Daoy (cell line): ENCODE measurements at places on chromosomes 5 and 9. TPM values are rescaled to one million over a fixed set of nuclear protein-coding genes. Genes with fewer than 3 reads are reported as not detected.
A peak's percentile ranks its signal among the peaks of the same experiment; 100 is the strongest.

The NKD2 gene
- 0.45 and 1.3 TPM in 2 replicates for total RNA-seq

The ADAMTS12 gene
- 3.5 TPM in 2 replicates for total RNA-seq

The CCNI2 gene
- 0.06 and 0.09 TPM in 2 replicates for total RNA-seq

The PKD2L2 gene
- total RNA-seq, result not detected in 2 replicates

The ELP1 gene
- 44.1 and 51.0 TPM in 2 replicates for total RNA-seq

The CDC20B gene
- total RNA-seq, result not detected in 2 replicates

The ADAMTS19 gene
- total RNA-seq, result not detected in 2 replicates

The CCDC69 gene
- total RNA-seq, result 0.60 and 0.74 TPM in 2 replicates

GRCh38 chr5:31415009-31415923 is 116.6 kb downstream of the DROSHA start:
- DNase-seq, result no peak

- DNase-seq, result no peak
Measured at GRCh38 chr5:88685591-88686541, 197.1 kb downstream of the MEF2C start.

GRCh38 chr9:80049096-80049782 is 477.5 kb downstream of the TLE4 start:
- DNase-seq, result no peak

- no peak for DNase-seq
Measured at GRCh38 chr9:19614294-19614693, 174.5 kb downstream of the SLC24A2 start.

GRCh38 chr9:37424686-37425297 is 2.3 kb downstream of the GRHPR start:
- DNase-seq, result no peak

DNA sequence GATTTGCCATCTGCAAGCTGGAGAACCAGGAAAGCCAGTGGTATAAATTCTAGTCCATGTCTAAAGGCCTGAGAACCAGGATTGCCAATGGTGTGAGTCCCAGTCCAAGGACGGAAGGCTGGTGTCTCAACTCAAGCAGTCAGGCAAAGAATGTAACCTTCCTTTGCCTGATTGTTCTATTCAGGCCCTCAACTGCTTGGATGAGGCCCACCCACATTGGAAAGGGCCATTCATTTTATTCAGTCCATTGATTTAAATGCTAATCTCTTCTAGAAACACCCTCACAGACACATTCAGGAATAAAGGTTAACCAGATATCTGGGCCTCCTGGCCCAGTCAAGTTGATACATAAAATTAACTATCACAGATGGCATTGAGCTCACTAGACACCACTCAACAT is 427.8 kb downstream of the ZNF608 start:
- DNase-seq, result no peak

GRCh38 chr5:175520321-175520720 is 42.0 kb downstream of the SFXN1 start:
- no peak for DNase-seq

DNA sequence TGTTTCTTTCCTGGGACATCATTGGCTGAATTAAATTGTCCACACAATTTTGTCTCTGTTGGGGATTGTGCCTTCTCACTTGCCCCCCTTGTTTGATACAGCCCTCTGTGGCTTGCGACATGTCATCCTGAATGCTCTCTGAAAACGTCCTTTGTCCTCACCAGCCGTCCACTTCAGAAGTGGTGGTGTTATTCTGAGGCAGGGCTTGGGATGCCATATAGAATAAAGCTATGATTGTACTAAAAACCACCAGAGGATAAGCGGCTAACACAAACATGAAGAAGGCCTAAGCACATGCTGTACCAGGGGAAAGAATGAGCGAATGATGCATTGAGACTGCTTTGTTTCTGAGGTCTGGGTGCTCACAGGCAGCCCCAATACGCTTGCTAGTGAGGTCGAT is 3.5 kb upstream of the SNX30 start:
- DNase-seq, result no peak

DNA sequence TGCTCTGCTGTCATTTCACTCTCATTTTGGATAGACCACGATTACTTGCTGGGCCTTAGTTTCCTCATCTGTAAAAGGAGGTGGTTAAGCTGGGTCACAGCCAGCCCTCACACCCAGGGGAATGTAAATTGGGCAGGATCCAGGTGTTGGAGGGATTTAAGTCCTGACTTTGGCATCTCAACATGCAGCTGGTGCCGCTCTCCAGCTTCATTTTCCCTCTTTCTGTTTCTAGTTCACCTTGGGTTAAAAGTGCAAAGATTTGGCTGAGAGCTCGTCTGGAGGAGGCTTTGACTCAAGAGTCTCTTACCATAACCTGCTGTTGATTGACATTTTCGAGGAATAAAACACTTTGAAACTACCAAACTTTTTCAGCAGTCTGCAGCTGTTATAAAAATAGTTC is 144.3 kb upstream of the DHFR start:
- DNase-seq, result no peak

GRCh38 chr9:27771803-27772545 is 198.7 kb upstream of the C9orf72 start:
- no peak for DNase-seq

DNA sequence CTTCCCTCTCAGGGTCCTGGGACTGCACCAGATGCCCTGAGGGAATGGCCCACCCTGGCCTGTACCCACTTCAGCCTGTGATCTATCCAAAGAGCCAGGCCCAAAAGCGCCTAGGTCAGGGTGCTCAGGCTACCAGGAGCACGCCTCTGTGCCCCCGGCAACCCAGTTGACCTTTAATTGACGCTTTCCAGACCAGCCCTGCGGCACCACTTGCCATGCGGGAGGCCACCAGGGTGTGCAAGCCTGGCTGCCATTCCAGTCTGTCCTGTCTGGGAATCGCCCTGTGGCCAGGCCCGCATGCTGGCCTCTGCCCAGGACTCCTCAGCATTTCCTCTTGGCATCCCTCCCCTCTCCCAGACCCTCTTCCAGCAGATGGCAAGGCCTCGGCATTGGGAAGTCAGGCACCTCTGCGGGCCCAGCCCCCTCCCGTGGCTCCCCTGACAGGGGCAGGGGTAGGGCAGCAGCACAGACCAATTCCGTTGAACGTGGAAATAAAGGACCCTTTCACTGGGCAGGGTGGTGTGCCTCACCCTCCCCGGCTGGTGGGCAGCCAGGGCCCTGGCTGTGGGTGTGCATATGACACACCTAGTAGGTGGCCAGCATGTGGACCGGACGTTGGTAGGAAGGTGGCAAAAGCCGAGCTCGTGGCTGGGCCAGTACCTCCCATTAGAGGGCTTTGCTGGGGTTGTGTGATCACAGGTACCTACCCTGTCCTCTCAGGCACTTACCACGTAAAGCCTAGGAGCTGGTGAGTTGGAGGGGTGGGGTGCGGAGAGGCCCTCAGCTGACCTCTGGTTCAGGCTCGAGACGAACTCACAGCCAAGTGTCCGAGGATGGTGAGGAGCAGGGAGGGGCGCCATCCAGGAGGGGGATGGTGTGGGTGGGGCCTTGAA is 3.5 kb upstream of the AIF1L start:
- DNase-seq, result no peak

- no peak for DNase-seq
Measured at GRCh38 chr5:138909734-138910133, 34.6 kb upstream of the LRRTM2 start.

DNA sequence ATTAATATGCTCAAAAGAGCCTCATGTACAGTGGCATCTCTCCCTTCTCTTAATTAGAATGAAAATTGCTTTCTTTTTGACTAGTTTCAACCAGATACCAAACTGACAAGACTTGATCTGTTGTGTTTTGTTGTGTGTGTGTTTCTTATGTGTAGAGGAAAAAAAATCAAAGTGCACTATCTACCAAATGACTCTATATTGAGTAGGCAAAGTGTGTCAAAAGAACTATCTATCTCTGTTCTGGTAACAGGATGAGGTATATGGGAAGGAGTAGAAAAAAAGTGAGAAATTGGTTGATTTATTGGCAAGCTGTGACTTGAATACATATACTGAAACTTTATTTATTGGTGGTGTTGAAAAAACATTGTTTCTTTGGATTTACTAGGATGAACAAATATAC is 190.0 kb downstream of the SLF1 start:
- no peak for DNase-seq

- no peak for DNase-seq
Measured at GRCh38 chr9:120920806-120921178, 5.8 kb downstream of the TRAF1 start.

- DNase-seq, result no peak
Measured at GRCh38 chr9:127307802-127308201, 43.2 kb downstream of the GARNL3 start.

- DNase-seq, result no peak
Measured at GRCh38 chr5:36730537-36731216, 124.3 kb downstream of the SLC1A3 start.

- no peak for DNase-seq
Measured at GRCh38 chr5:17405976-17406375, 92.1 kb upstream of the TAF11L2 start.

DNA sequence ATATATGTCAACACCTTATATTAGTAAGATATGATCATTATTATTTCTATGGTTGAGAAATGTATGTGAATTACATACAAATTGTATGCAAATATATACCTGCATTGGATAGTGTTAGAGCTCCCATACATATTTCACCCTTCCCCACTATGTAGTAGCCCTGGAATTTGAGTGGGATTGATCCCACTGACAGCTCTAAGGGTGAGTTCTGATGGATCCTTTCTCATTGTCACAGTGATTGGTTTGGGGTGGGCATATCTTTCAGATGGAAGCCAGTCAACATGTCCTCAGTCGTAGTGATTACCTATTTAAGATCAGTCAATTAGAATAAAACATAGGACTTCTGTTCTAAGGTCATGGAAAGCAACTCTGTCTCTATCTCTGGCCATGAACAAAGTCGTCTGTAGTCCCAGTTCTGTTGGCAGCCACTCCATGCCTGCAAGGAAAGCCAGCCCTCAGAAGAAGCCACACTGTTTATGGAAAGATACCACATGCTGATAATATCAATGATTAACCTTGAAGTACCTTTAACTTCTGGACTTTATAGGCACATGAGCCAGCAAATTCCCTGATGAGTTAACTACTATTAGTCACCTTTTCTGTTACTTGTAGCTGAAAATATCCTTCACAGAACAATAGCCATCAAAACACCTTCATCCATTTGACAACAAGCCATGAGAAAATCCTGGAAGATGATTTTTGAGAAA is 5.1 kb upstream of the CCDC192 start:
- DNase-seq, result peak; percentile 79

DNA sequence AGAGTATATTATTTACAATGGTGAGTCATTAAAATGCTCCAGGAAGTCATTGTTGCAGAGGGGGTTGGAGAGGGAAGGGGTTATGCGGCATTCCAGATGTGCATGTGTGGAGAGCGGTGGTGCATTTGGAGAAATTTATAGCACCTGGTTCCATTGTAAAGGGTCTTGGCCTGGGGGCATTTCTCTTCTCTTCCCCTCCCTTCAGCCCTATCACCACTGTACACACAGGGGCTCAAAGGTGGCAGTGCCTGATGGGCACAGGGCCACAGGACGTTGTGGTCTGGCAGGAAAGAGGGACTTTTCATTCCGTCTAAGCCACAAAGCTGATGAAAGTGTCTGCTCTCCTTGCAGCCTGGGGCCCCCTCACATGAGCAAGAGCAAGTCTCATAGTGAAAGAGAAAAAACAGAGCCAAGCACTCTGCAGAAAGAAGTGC is 442.4 kb upstream of the ZNF462 start:
- peak; percentile 91 for DNase-seq

GRCh38 chr9:91813176-91813795 is 136.7 kb downstream of the ROR2 start:
- no peak for DNase-seq

GRCh38 chr9:18855656-18856055 is 177.4 kb downstream of the SAXO1 start:
- DNase-seq, result no peak

- peak; percentile 62 for DNase-seq
Measured at GRCh38 chr5:176789873-176790615, 20.3 kb upstream of the UNC5A start.
